ENCODE measurements at places on chromosomes 11 and 22. TPM values are rescaled to one million over a fixed set of nuclear protein-coding genes. Genes with fewer than 3 reads are reported as not detected.
A peak's percentile ranks its signal among the peaks of the same experiment; 100 is the strongest.

- DNase-seq = no peak
Measured at GRCh38 chr11:67026941-67027340, 4.0 kb downstream of the SYT12 start.

DNA sequence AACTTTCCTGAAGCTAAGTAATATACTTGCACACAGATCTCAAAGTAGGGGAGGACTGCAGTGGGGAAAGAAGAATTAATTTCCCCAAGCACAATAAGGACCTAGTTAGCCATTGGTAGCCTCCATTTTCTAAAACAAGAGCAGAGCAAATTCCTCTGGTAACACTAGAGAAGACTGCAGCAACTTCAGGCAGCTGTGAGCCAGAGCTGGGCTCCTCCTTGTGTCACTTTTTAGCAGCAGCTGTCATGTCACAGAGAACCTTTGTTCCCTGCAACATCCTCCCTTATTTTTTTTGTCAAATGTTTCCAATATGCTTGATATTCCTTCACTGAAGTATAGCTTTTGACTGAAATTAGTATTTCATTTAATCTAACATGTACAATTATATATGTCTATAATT is 54.4 kb downstream of the RRAS2 start:
- no peak for DNase-seq

Gene SBF2
- 30.7 TPM for polyA plus RNA-seq

GRCh38 chr22:44572414-44573207 is 74.6 kb upstream of the RTL6 start:
- DNase-seq = no peak

Gene LRRC56
- 0.43 TPM for polyA plus RNA-seq

- DNase-seq = no peak
Measured at GRCh38 chr22:18048441-18048898, 24.1 kb upstream of the MICAL3 start.

- DNase-seq = no peak
Measured at GRCh38 chr11:84922212-84922805, 704.8 kb downstream of the DLG2 start.

Gene OR2AG1
- not detected for polyA plus RNA-seq

GRCh38 chr11:118791111-118791960 is at the start of gene DDX6:
TSS of gene DDX6 (minus strand) at chr11:118791164. CDS start at chr11:118786251, 4,913 bp downstream.
- DNase-seq = peak; percentile 86

DNA sequence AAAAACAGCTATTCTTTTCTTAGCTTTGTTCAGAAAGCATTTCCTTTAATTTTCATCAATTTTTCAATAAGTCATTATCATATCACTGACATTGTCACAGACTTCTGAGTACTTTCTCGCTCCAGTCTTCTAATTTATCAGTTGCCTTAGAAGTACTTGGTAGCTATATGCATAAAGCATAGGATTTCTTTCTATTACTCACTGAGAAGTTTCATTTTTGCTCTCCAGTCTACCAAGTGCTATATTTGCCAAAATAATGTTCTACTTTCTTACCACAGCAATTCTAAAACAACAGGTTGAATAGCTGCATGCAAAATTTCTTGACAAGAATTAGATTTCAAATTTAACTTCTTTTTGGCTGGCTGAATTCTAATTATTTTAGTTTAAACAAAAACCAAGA is 116.3 kb downstream of the STK33 start:
- DNase-seq = no peak

DNA sequence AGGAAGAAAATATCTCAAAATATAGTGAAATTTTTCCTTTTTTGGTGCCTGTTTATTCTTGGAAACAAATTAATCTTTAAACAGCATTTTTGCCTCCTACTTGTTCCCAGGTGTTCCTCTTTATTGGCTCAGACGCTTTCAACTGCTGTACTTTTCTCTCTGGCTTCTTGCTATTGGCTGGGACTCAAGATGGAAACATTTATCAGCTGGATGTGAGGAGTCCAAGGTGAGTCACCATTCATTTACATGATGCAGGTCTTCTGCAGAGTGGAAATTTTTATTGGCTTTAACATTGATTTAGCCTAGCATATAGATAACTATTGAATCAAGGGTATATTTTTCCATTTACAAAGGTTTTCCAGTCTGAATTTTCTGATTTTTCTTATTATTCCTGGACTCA is 34.4 kb upstream of the DNAJB13 start:
- no peak for DNase-seq

GRCh38 chr11:58573451-58574104 is 2.1 kb downstream of the LPXN start:
- peak; percentile 96 for DNase-seq

- DNase-seq = peak; percentile 50
Measured at GRCh38 chr11:57514538-57515331, 767 bp downstream of the SLC43A1 start.

GRCh38 chr11:68033708-68034045 is 3.2 kb downstream of the NDUFS8 start:
- DNase-seq = no peak

Gene GSTT2B
- polyA plus RNA-seq = 0.25 TPM

Gene TECTA
- polyA plus RNA-seq = not detected

DNA sequence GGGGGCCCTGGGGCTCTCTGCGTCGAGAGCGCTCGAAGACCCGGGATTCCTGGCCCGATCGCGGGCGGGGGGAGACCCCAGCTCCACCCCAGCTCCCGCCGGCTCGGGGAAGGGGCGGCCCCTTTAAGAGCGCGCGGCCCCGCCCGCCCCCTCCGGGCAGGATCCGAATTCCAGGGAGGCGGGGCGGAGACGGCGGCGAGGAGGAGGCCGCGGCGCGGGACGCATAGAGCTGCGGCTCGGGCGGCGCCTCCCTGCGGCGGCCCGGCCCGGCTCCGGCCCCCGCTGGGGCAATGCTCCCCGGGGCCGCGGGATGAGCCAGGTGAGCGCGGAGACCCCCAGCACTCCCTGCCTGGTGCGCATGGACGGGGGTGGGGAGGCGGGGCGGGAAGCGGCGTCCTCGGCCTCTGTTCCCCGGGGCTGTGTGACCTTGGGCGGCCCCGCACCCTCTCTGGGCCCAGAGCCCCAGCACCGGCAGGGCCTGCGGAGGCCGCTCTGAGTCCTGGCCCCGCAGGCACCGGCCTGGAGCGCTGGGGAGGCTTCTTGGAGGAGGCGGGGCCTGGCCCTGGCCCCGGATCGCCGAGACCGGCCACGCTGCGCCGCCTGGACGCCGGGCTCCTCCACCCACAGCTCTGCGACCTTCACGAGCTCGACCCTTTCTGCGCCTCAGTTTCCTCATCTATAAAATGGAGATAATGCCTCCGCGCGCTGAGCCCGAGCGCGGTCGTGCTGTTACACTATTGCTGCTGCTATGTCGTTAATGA is 565 bp downstream of the GAS2L1 start:
- DNase-seq = peak; percentile 45

- no peak for DNase-seq
Measured at GRCh38 chr11:81373986-81374385, 1359.7 kb downstream of the FAM181B start.

GRCh38 chr22:20742764-20743163 is 31.1 kb upstream of the SERPIND1 start:
- DNase-seq = no peak

DNA sequence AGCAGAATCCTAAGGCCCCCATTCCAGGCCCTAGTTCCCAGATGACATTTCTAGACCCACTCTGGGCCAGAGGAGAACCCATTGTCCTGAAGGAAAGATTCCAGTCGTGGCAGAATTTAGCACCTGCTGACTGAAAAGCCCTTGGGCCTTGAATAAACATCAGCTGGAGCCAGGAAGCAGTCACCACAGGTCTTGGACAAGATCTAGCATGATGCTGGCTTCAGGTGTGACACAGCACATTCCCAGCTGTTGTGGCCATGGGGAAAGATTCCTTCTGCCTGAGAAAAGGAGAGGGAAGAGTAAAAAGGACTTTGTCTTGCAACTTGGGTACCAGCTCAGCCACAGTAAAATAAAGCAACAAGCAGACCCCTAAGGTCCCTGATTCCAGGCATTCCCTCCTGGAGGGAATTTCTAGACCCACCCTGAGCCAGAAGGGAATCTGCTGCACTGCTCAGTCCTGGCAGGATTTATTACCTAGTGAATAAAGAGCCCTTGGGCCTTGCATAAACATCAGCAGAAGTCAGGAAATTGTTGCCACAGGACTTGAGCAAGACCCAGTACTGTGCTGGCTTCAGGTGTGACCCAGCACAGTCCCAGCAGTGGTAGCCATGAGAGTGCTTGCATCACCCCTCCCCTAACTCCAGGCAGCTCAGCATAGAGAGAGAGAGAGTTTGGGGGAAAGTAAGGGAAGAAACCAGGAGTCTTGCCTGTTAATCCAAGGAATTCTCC is 42.5 kb upstream of the PAMR1 start:
- DNase-seq = no peak

DNA sequence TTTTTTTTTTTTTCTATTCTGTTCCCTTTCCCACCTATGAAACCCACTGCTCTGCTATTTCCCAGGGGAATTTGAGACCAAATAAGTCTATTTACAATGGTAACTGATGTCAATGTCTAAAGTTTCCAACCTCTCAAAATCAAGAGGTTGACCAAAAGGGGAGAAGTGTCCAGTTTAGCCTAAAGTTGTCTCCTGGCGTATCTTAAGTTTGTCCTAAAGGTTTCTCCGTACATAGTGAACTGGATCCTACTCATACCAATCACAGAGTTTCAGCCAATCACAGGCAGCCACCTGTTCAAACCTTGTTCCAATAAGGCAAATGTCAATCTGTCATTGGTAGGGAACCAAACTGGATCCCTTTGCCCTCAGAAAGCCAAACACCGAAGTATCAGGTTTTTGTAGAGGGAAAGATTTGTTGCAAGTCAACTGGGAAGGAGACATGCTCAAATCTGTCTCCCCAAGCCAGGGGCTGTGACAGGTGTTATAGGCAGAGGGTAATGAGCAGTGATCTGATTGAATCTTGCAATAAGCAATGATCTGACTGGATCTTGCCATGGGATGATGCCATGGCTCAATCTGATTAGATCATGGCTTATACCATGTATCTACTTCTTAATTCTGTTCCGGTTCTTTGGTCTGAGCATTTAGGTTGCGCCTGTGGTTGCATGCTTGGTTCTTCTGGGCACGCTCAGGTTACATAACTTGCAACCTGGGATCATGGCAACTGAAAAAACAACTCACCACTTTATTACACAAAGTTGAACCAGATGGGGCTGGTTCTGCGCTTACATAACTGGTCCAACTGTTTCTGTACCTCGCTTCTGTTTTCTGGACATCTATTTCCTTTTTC is 1.1 kb upstream of the VPS37C start:
- DNase-seq = peak; percentile 98

DNA sequence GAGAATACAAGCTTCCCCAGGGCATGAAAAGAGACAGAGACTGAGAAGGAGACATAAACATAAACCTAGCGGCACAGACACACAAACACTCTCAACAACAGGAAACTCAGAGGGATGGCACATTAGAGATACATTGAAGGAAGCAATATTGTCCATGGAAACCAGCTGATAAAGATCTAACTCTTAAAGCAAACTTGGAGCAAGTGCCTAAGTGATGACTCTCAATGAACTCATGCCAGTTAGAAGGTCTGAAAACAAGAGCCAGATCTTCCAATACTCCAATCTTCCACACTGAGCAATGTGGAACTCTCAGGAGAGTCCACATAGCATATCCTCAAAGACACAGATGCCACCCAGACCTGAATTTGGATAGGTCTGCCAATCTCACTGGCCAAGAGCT is 168.8 kb upstream of the ISX start:
- no peak for DNase-seq

GRCh38 chr11:131495423-131495822 is 125.0 kb downstream of the NTM start:
- no peak for DNase-seq

DNA sequence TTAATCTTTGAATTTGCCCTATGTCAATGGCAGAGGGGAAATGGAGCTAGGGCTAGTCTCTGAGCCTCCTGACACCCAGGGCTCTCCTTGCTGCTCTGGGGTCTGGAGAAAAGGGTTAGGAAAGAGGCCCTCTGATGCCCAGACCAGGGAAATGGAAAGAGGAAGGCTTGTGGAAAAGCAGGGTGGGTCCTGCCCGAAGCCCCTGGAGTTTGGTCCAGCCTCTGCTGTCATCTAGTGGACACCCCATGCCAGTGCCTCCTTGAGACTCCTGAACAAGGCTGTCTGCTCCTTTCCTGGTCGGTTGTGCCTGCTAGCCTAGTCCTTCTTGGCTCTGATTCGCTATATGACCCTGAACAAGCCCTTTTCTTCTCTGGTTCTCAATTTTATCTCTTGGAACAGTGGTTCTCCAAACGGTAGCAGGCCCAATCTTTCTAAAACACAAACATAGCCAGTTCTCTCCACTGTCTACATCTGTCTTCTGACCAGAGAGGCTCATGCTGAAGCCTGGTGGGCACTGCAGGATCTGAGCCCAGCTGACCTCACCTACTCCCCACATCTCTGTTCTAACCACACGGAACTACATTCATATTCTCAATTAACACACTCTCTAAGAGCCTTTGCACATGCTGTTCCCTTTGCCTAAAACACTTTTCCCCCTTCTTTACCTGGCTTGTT is 8.8 kb upstream of the PLA2G3 start:
- DNase-seq = peak; percentile 43

DNA sequence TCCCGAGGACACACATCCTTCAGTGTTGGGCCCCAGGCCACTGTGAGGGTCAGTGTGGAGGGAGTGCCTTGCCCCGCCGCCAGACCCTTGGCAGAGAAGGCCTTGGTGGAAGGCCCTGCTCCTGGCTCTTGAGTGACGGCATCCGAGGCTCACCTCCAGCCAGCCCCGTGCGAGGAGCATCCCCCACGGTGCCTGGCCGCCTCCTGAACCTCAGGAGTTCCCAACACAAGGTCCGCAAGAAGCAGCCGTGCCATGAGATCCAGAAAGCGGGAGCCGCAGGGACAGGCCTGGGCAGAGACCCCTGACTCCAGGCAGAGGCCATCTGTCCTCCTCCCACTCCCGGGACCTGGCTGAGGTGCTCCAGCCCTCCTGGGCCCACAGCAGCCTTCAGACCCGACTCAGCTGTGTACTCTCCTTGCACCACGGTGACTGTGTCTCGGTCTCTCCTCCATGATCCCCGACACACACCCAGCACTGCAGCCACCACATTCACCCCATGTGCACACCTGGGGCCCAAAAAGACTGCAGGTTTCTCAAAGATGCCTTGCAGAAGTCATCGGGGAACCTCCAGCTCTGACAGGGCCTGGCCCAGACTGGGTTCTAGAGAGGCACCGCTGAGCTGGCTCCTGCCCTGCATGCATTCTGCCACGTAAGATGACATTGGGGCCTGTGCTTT is 870.2 kb downstream of the BRD1 start:
- no peak for DNase-seq

- DNase-seq = peak; percentile 72
Measured at GRCh38 chr11:76807206-76807875, 24.2 kb downstream of the TSKU start.

DNA sequence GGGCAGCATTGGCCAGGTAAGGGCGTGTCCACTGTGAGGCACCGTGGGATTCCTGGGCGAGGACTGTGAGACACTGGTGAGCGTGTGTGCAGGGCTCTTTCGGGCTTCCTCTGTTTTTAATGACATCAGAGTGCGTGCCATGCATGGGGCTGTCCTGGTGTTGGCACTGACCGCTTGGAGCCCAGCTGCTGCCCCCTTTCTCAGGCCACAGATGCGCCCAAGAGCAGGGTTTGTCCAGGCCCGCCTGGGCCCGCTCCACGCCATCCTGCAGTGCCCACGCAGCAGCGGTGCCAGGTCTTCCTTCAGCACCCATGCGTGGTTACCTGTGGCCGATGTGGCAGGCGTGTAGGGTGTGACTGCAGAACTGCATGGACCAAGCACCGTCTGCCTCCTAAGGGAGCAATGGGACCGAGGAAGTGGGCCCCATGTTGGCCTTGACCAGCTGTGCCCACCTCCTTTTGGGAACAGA is 72.3 kb upstream of the SEPTIN5 start:
- DNase-seq = no peak

Gene KCNK4
- not detected for polyA plus RNA-seq

Measured in CD14-positive monocyte (primary cell).